Kidney tubule cell (primary cell): ENCODE measurements at places on chromosomes 11 and 22.

DNA sequence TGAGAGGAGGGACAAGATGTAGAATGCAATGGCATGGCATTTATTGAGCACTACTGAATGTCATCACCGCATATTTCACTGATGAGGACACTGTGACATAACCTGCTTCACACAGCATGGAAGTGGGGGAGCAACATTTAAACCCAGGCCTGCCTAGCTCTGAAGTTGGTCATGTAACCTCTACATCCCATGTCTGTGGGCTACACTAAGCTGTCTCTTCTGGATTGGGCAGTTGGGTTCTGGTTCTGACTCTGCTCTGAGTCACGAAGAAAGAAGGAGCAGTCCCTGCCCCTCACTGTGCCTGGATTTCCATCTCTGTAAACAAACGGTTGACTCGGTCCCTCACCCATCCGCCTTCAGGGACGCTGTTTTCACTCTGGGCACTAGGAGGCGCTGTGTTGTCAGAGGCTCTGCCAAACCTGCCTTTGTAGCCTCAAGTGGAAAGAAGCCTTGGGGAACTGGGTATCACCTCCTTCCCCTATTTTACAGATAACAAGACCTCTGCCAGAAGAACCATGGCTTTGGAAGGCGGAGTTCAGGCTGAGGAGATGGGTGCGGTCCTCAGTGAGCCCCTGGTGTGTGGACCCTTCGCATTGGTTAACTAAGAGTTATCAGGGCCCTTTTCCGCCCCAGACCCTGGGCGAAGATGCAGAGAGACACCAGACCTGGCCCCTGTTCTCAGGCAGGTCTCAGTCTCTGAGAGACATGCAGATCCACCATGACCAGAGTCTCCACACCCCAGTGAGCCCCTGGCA lies 12.7 kb upstream of the ARHGEF17 start:
- DNase-seq, result peak; percentile 94

GRCh38 chr11:121866754-121867153 lies 249.3 kb downstream of the BLID start:
- DNase-seq, result no peak

GRCh38 chr11:2258501-2259465 lies 11.6 kb downstream of the ASCL2 start:
- no peak for DNase-seq

DNA sequence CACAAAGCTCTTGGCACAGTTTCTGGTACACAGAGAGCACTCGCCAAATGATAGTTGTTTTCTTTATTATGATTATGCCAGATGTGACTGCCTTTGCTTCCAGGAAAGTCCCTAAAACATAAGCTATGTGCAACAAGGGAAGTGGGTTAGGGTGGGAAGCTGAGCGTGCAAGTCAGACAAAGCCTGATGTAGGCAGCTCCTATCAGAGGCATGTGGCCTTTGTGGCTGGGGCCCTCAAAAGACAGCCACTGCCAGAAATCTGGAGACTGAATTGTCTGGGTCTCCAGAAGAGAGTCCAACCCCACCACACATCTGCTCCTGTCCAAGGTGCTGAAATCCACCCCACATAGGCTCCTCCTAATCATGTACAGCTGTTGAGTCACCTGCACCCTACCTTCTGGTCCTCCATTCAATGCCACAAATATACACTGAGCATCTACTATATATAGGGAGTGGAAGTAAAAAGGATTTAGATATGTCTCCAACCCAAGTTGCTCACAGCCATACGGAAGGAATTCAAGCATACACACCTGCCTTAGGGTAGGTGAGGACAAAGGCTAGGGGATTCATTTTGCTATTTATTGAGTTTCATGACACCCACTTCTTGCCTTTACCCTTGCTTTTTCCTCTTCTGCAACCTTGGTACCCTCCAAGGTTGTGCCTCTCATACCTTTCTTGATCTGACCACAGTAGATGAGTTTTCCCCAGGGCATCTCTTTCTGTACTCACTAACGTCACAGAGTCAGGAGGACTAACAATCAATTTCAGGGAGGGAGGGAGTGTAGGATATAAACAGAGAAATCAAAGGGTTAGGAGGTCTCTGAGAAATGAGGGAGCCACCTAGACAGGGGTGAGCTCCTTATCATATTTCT lies 12.4 kb downstream of the SEC14L3 start:
- peak; percentile 20 for DNase-seq

GRCh38 chr11:113334183-113334582 lies 19.8 kb downstream of the TTC12 start:
- DNase-seq, result no peak

DNA sequence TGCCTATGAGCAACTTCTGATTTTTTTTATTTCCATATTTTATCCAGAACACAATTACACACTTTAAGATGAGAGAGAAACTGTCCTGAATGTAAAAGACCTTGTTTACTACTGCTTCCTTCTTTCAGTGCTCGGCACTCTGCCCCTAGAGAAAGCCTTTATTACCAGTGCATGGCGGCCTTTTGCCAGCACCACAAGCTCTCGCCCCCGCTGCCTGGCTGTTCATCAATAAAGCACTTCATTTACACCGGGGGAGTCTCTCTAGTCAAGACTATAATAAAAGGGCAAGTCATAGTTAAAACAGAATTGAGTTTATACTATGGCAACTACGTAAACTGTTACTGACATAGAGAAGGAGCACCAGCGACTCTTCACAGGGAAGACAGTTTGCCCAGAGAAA lies 259.5 kb downstream of the CADM1 start:
- DNase-seq, result no peak

DNA sequence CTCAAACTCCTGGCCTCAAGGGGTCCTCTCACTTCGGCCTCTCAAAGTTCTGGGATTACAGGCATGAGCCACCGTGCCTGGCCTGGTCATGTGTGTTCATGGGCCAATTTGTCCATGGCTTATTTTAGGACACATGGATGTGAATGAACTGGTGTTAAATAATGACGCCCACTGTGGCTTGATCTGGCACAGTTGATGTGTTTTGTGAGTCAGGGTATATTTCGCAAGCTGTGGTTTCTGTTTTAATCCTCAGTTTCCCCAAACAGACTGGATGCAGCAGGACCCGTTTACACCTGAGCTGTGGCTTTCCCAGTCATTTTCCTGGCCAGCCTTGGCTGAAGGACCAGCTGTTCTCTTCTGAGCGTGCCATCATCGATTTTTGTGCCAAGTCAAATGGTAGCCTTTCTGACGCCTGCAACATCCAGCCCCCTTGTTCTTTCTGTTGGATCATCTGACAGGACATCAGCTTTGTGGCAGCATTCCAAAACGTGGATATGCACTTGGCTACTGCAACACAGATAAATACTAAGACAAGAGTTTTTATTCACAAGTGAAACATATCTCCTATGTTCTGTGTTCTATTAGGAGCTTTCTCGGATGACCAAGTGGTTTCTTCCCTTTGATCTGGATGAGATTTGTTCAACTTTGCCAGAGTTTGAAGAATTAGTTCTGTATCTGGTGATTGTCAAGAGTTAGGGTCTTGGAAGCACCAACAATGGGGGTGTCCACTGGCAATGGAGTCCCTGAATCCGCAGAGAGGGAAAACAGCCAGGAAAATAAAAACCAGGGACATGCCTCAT lies 40.0 kb upstream of the SEPTIN5 start:
- DNase-seq, result no peak

DNA sequence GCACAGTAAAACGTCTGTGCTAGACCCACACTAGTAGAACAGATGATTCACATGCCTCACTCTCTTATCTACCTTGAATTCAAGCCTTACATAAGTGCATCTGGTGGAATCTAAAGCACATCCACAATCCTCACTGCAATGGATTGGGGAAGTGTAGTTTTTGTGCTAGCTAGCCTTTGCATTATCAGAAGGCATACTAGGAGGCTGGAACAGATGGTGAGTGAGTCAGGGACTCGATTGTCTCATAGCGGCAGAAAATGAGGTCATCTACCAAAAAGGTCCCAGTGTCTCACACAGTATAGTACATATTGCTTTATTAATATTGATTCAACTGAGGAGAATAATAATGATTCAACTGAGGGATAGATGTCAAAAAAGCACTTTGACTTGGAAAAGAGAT lies 9.3 kb downstream of the MSANTD4 start:
- peak; percentile 17 for DNase-seq
